T-helper 9 cell (primary cell): ENCODE measurements at places on chromosomes 7 and 10.

- DNase-seq = no peak
Observed at GRCh38 chr7:46143421-46143820, 222.3 kb upstream of the IGFBP3 start.

DNA sequence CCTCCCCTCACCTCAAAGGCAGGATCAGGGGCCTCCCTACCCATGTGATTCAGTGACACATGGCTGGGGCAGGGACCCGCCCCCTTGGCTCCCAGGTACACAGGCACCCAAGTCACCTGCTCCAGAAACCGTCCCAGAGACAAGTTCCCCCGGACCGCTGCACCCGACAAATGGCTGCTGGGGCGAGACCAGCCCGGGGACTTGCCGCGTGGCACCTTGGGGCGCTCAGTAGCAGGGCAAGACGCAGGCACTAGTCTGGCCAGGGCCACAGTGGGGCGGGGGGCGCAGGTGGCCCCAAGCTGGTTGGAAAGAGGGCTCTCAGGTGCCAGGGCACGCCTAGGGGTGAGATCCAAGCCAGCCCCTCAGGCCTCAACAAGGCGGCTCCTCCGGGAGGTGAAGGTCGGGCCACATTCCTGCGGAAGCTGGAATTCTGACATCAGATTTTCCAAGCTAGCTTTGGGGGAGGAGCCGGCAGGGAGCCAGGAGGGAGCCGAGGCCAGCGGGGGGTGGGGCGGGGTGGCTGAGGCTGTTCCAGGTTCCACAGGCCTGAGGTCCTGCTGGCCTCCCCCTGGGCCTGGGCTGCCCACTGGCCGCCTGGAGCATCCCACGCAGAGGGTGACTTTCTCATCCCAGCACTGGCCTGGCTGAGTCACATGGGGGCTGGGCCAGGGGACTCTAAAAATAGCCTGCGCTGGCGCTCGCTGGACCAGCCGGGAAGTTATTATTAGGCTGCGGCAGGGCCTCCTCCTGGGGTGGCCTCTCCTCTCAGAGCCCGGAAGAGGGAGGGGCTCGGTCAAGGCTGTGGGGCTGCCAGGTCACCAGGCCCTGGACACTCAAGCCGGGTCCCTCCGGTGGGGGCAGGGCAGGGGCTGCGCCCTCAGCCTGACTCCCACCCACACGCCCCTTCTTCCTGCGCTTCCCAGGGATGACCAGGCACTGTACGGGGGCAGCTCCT, 20.5 kb upstream of the INPP5A start:
- DNase-seq = no peak

- no peak for DNase-seq
Observed at GRCh38 chr7:73999664-74000435, 28.1 kb upstream of the ELN start.

DNA sequence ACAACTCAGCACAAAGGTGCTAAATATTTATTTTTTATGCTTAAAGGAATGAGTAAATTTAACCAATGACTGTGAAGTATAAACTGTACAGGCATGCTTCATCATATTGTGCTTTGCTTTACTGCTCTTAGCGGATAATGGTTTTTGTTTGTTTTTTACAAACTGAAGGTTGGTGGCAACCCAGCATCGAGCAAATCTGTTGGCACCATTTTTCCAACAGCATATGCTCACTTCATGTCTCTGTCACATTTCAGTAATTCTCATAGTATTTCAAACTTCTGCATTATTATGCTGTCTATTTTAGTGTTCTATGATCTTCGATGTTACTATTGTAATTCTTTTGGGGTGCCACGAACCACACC, 22.8 kb downstream of the BRAF start:
- no peak for DNase-seq

GRCh38 chr10:15954188-15954587, 93.9 kb upstream of the MINDY3 start:
- DNase-seq = no peak

DNA sequence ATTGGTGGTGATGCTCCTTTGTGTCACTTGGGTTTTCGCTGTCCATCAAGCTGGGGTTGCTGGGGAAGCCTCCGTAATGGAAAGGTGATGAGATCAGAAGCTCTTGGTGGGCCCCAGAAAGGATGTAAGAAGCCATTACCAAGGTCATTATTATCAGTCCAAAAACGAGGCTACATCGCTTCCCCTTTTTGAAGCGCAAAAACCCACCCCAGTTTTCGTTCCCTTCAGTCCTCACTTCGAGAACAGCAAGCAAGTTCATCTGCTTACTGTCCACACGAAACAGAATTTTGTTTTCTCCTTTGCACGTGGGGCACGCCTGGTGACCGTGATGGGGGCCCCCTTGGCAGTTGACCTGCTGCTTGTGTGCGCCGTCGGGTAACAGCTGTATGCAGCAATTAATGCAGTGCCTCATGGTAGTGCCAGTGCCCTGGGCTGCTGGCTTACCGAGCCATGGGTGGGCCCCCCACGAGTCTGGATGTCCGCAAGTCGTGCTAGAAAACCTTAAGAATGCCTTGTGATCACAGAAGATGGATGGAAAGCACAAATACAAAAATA, 47.5 kb downstream of the CHST15 start:
- no peak for DNase-seq

DNA sequence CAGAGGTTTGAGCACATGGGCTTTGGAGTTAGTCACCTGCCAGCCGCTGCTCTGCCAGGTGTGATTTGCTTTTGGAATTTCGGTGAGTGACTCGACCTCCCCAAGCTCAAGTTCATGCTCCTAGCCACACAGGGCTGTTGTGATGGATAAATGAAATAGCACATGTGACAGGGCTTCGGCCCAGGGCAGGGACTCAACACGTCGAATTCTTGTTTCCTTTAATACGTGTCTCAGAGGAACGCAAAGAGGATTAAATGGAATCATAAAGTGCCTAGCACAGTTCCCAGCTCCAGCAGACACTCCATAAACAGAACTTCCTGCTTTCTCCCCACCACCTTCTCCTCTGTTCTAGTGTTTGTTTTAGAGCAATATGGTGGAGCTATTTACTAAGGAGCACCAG, 88.3 kb upstream of the CHST15 start:
- no peak for DNase-seq

DNA sequence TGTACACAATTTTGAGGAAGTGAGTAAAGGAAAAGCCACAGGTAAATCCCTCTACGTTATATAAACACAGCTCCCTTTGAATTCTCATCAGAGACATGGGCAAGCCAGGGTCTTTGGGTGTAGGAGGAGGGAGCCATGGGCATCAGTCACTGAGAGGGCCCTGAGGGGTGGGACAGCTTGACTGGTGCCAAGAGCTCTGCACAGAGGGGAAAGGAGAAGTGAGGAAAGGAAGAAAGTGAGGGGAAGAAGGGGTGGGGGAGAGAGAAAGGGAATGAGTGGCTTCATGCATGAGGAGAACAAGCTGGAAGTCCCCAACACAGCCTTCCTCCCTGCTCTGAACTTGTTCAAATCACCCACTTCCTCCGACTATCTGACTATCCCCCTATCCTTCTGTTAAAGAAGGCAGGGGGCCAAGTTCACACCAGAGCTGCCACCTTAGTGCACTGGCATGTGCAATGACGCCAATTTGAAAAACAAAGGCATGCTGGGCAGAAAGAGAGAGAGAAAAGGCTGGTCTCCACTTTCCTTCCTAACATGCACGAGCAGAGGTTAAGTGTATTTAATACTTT, 16.4 kb upstream of the RNF148 start:
- no peak for DNase-seq

DNA sequence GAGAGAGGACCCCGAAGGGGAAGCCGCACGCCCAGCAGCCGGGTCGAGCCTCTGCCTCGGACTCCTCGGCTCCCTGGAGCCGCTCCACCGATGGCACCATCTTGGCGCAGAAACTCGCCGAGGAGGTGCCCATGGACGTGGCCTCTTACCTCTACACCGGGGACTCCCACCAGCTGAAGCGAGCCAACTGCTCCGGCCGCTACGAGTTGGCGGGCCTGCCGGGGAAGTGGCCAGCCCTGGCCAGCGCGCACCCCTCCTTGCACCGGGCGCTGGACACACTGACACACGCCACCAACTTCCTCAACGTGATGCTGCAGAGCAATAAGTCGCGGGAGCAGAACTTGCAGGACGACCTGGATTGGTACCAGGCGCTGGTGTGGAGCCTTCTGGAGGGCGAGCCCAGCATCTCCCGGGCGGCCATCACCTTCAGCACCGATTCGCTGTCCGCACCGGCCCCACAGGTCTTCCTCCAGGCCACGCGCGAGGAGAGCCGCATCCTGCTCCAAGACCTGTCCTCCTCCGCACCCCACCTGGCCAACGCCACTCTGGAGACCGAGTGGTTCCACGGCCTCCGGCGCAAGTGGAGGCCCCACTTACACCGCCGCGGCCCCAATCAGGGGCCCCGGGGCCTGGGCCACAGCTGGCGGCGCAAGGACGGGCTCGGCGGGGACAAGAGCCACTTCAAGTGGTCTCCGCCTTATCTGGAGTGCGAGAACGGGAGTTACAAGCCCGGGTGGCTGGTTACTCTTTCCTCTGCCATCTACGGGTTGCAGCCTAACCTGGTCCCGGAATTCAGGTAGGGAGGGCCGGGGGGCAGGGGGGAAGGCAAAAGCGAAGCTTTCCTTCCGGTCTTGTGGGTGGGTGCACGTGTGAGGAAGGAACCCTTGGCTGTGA, 973 bp downstream of the GPR158 start:
- no peak for DNase-seq

DNA sequence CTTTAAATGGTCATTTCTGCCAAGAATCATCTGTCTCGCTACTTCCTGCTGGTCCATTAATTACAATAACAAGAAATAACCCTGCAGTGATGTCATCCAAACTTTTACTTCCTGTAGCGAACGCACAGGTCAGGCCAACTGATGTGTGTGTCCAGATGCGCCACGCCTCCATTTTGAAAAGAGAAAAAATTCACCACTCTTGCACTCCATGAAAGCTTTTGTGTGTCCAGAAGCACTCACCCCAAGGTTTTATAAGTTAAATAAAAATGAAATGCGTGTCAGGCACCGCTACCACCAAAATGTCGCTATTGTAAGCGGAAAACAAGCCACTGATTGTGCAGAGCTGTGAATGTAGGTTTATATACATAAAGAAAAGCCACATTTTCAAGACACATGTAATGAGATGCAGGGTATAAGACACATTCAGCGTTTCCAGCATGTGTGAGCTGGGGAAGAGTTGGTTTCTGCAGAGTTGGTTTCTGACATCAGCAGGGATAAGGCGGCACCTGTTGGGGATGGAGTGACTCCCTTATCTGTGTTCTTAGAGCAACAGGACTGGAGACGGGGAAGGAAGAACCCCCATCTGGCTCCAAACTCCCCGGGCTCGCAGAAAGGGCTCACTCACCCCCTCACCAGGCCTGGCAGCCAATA, 83.3 kb downstream of the CTBP2 start:
- no peak for DNase-seq

DNA sequence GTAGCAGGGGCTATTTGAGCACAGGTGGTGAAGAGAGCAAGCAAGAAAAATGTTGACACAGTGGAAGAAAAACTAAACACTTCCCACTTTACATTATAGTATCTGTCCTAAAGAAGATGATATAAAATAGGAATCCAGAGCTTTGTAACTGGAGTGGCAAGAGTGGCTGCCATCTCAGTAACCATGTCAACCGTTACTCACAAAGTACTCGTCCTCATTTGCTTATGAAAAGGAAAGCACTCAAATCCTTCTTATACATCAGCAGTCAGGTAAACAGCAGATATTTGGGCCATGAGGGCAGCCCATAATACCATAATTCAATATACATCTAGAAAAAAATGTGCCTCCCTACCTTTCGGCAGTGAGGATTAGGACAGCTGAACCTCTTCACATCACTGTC, 70.1 kb downstream of the RNF216 start:
- no peak for DNase-seq

DNA sequence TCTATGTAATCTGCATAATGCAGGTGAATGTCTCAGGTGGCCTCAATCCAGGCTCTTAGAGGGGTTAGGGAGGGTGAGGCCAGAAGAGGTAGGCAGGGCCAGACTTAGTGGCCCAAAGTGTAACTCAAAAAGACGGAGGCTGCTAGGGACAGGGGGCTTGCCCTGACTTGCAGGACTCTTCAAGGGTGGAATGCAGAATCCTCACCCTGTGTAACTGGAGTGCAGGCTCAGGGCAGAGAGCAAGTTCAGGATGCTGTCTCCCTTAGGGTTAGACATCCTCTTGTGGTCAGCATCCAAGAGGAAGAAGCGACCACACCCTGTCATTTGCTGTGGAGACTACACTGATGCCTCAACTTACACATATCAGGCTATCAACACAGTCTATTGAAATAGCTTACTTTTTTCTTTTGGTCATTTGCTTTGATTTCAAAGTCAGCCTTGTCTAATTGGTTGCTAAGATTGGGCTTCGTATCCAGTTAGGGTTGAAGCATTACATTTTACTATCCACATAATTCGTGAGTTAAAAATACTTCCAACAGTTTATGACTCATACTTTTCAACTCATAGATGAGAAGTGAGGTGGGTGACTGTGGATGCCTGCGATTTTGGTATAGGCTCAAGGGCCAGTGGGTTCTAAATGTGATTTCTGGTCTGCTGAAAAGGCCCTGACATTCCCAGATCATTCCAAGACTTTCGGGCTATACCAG, 563.6 kb downstream of the SUGCT start:
- no peak for DNase-seq

GRCh38 chr7:75971309-75971960, 23.0 kb downstream of the TMEM120A start:
- no peak for DNase-seq

- no peak for DNase-seq
Observed at GRCh38 chr7:125136755-125137532, 207.3 kb upstream of the POT1 start.

DNA sequence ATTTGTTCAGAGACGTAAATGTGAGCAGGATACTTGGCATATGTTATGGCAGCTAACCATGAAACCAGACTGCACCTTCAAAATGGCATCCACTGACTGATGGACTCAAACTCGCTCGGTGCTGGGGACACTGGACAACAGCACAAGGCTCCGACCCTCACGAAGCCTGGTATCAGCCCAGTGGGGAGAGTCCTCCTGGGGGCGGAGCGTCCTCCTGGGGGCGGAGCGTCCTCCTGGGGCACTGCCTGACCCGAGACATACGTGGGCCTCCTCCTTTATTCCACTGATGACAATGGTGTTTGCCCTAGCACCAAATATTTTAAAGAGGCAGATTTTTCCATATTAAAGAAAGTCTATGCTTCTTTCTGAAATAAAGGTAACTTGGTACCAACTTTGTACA, 39.5 kb downstream of the ESYT2 start:
- DNase-seq = no peak

- DNase-seq = no peak
Observed at GRCh38 chr7:105187302-105188169, 173.5 kb downstream of the KMT2E start.

DNA sequence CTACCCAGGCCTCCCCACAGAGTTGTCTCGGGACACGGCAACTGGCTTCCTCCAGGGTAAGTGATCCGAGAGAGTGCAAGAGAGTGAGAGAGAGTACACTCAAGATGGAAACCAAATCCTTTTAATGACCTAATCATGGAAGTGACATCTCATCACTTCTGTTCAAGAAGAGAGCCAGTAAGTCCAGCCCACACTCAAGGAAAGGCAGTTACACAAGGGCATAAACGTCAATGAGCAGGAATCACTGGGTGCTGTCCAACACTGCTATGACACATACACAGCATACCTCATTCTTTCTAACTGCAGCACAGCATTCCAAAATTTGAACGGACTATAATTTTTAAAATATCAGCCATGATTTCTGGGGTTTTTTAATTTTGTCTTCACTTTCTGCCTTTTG, 29.3 kb upstream of the OSBPL3 start:
- no peak for DNase-seq

- peak; percentile 37 for DNase-seq
Observed at GRCh38 chr10:12214763-12215218, 18.8 kb downstream of the CDC123 start.
